ENCODE measurements at places on chromosomes 11 and 22.

DNA sequence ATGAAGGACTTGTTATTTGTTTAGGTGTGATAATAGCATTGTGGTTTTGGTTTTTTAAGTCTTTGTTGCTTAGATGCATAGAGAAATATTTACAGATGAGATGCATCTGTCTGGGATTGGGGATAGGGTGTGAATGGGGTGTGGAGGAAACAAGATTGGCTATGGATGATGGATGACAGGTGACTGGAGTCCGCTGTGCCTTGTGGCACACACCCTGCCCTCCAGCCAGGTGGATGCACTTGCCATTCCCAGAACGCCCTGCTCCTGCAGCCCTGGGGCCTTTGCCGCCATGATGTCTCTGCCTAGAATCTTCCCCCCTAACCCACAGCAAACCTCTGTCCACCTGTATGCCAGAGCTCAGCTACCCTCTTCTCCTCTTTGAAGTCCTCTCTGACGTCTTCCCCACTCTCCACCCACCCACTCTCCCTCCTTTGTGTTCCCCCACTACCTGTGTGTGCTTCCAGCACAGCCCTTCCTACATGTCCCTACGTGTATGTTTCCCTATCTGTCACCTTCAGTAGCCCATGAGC is 54.7 kb downstream of the WNT11 start:
- DNase-seq, result no peak

GRCh38 chr11:69096473-69096872 is 47.7 kb downstream of the TPCN2 start:
- DNase-seq, result no peak

DNA sequence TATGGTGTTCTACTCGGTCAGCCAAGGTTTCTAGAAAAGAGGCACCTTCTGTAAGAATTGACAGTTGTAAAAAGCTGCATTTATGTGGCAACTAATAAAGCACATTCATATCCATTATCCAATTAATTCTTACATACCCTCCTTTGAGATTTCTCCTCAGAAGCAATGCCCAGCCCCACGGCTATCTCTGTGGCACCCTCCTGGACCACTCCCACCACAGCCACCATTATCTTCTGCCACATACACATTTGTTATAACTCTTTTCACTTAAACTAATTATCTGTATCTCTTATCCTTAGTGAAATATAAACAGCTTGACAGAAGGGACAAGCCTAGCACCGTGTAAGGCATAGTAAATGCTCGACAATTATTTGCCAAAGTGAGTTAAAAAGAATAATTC is 48.5 kb downstream of the PAK1 start:
- DNase-seq, result no peak

DNA sequence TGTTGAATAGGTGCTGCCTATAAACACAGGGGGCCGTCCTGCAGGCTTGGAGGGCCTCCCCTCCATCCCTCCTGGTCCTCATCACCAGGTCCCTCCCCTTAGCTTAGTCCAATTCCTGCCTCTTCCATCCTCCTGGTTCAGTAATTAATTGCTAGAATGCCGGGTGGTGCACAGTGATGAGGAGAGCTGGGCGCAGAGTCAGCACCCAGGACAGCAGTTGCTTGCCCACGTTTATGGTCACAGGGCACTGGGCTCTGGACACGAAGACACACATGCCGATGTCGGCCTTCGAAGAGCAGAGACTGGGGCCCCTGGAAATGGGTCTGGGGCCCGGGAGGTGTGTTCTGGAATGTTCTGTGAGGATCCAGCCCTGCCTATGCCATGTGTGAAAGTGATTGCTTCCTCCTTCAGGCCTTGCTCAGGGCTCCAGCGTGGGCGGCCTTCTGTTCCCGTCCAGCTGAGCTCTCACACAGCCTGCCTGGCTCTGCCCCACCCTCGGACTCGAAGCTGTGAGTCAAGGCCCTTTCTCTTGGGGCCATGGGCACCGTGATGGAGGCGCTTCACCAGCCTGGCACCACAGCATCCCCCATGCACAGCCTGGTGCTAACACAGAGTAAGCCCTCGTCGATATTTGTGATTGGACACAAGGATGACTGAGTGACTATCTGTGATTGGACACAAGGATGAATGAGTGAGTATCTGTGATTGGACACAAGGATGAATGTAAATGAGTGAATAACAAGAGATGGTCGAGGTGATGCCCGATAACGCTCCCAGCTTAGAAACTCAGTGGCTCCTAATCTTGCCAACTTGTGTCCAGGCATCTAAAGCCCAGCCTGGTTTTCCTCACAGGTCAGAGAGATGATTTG is 884.7 kb downstream of the BRD1 start:
- DNase-seq, result no peak

GRCh38 chr11:118265954-118266353 is 1.9 kb upstream of the MPZL2 start:
- no peak for DNase-seq

GRCh38 chr11:22477312-22477711 is 139.1 kb downstream of the SLC17A6 start:
- DNase-seq, result no peak

- DNase-seq, result no peak
Observed at GRCh38 chr11:18282626-18283025, 16.6 kb downstream of the SAA1 start.

DNA sequence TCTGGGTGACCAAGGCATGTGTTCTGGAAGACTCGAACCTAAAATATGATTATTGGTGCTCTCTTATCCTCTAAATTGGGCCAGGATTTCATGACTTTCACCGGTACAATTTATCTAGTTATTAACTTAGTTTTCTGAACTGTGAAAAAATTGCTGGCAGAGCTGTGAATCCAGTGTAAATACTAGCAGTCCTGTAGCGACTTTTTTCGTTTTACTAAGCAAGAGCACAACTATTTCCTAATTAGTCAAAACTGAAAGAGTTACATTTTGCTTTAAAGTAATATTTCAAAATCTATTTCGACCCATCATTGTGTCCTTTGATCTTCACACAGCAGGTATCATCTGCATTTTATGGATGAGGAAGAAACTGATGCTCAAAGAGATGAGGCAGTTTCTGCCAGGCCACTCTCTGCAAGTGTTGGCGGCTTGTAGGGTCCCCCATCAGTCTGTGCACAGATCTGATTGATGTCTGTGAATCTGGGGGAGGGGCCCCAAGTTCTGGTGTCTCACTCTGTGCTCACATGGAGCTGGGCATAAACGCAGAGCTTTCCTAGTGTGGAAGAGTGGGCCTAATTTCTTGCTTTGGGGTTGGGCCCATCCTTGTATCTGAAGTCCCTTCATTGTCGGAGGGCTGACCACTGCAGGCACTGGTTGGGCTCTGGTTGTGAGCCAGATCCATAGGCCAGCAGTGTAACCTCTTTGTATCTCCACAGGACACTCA is 1.4 kb upstream of the TRMT2A start:
- DNase-seq, result no peak
